Stimulated activated CD8-positive, alpha-beta memory T cell treated with anti-CD3 and anti-CD28 coated beads, Interleukin-4, amount 100 ng/mL, for 1 hour (primary cell): ENCODE measurements at places on chromosomes 6 and 20.

- DNase-seq, result no peak
Observed at GRCh38 chr6:44049163-44049988, 77.9 kb downstream of the MRPL14 start.

- no peak for DNase-seq
Observed at GRCh38 chr6:113447088-113447831, 409.9 kb upstream of the MARCKS start.

DNA sequence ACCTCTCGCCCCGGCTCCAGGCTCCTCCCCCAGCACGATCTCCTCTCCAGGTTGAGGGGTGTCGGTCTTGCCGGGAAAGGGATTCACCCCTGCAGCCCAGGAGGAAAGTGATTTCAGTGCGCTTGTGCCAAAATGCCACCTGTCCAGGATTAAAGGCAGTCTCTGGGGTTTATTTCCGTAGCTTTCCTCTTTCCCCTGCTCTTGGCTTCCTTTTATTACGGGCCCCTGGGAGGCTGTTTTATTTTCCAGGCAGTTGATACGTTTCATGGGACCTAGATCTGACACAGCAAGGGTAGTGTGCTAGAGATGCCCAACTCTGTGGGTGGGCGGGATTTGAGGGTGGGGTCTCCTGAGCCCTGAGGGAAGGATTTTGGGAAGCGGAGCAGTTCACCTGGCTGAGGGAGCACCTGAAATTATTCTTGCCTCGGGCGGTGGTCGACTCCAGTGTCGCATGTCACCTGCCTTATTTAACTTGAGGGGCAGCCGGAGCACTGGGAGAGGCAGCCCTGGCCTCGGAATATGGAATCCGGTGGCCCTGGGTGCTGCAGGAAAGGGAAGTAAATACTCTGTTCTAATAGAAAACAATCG lies 9.5 kb upstream of the NKX2-2 start:
- DNase-seq, result no peak

DNA sequence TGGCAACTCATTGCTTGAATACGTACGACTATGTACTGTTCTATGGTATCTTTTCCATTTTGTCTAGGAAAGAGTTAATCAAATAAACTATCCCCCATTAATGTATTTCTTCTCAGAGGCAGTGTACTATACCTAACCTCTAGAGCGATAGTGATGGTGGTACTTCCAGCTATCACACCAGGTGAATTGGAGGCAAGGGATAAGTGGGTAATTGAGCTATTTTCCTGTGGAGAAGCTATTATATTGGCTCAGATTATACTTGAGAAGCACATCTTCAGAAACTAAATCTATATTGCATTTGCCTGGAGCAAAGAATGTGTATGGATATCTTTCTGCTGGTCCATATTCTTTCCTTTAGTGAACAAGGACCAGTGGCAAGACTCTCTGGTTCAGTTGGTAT lies 430.7 kb upstream of the KHDRBS2 start:
- DNase-seq, result no peak

DNA sequence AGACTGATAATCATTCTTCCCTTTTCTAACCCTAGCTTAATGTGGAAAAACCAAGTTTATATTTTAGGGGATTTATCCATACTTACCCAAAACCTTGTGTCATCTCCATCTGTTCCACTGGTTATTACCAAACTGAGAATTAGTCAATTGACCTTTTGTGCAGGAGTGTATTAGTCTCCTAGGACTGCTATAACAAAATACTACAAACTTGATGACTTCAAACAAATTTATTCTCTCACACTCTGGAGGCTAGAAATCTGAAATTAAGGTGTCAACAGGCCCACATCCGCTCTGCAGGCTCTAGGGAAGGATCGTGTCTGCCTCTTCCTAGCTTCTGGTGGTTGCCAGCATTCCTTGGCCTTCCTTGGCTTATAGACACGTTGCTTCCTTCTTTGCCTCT lies 12.7 kb upstream of the GMDS start:
- DNase-seq, result no peak

GRCh38 chr6:50724381-50725124 lies 11.2 kb downstream of the TFAP2D start:
- no peak for DNase-seq

GRCh38 chr20:51573576-51574243 lies 31.2 kb upstream of the NFATC2 start:
- no peak for DNase-seq

- DNase-seq, result no peak
Observed at GRCh38 chr6:18978337-18979128, 591.4 kb downstream of the RNF144B start.
